ENCODE measurements at places on chromosomes 3 and 15.

GRCh38 chr15:49530092-49530491, 90.5 kb downstream of the FAM227B start:
- DNase-seq = no peak

- peak; percentile 94 for DNase-seq
Measured at GRCh38 chr3:177357352-177358090, 160.2 kb upstream of the TBL1XR1 start.

- DNase-seq = no peak
Measured at GRCh38 chr3:853489-853888, 239.3 kb upstream of the CNTN6 start.

DNA sequence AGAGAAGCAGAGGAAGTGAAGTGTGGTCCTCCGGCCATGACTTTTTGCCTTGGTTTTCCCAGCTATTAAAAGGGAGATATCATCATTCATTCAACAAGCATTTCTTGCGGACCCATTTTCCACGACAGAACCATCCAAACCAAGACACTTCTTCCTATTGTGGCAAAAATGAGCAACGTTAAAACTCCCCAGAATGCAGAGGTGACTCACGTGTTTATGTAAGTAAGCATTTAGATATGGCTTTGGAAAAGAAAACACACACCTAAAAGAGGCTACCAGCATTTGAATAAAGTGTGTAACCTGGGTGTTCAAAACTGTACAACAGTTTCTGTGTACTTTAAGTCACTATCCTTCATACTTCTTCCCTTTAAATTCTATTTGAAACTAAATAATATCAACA, 181.3 kb downstream of the RORA start:
- no peak for DNase-seq
